ENCODE measurements at places on chromosomes 16 and 17. TPM values are rescaled to one million over a fixed set of nuclear protein-coding genes. Genes with fewer than 3 reads are reported as not detected.

Gene TRPV3
- 3.5 TPM for total RNA-seq

Gene CBFA2T3
- not detected for total RNA-seq

Gene BIRC5
- 104 TPM for total RNA-seq

Gene UBFD1
- total RNA-seq, result 58.2 TPM
